ENCODE measurements at places on chromosomes 4 and X. TPM values are rescaled to one million over a fixed set of nuclear protein-coding genes. Genes with fewer than 3 reads are reported as not detected.

MAGEA10 gene
- not detected for total RNA-seq

CLDN34 gene
- not detected for total RNA-seq

EVC gene
- 33.0 TPM for total RNA-seq

TLR6 gene
- total RNA-seq, result 0.81 TPM

FBXW7 gene
- total RNA-seq, result 103 TPM

ADGRG4 gene
- under 0.01 TPM for total RNA-seq

CLNK gene
- not detected for total RNA-seq

PARM1 gene
- total RNA-seq, result under 0.01 TPM

RHOXF1 gene
- total RNA-seq, result not detected

H2BW2 gene
- not detected for total RNA-seq

SPACA5 gene
- not detected for total RNA-seq

NPY1R gene
- total RNA-seq, result not detected

MAGEA9B gene
- total RNA-seq, result not detected

TEX13D gene
- total RNA-seq, result not detected

ZNF280C gene
- total RNA-seq, result 1.3 TPM

MXD4 gene
- 79.3 TPM for total RNA-seq

TLR7 gene
- not detected for total RNA-seq

SPATA4 gene
- total RNA-seq, result not detected

ZXDA gene
- 18.3 TPM for total RNA-seq

DNAAF6 gene
- total RNA-seq, result not detected

CDX4 gene
- not detected for total RNA-seq

MORC4 gene
- 8.1 TPM for total RNA-seq

XG gene
- total RNA-seq, result 0.31 TPM

ANKRD50 gene
- 21.5 TPM for total RNA-seq

CAPN6 gene
- not detected for total RNA-seq

PRR27 gene
- total RNA-seq, result not detected

NPY2R gene
- total RNA-seq, result 0.13 TPM

ANK2 gene
- 1.5 TPM for total RNA-seq

ATP1B4 gene
- not detected for total RNA-seq

GABRQ gene
- total RNA-seq, result not detected

DCUN1D4 gene
- 18.6 TPM for total RNA-seq

GUCY1B1 gene
- total RNA-seq, result 6.9 TPM

BEND2 gene
- total RNA-seq, result not detected

SPANXA1 gene
- not detected for total RNA-seq

BMP15 gene
- not detected for total RNA-seq

SERPINA7 gene
- not detected for total RNA-seq

SCML2 gene
- 2.5 TPM for total RNA-seq

ARSD gene
- total RNA-seq, result 29.7 TPM

SPARCL1 gene
- 385 TPM for total RNA-seq

ITGB1BP2 gene
- total RNA-seq, result 5.2 TPM

CHRNA9 gene
- total RNA-seq, result not detected

IRF2 gene
- 25.9 TPM for total RNA-seq

PCDH19 gene
- 2.2 TPM for total RNA-seq

MAGEA4 gene
- total RNA-seq, result not detected
